ENCODE measurements at places on chromosomes 2 and 18. TPM values are rescaled to one million over a fixed set of nuclear protein-coding genes. Genes with fewer than 3 reads are reported as not detected.

Gene ZNF24
- total RNA-seq = 52.5 TPM

GRCh38 chr18:76621782-76622495, 126.9 kb upstream of the ZNF516 start:
- no peaks in the 10 kb centered on the region for H3K4me1 ChIP-seq
- no peak for DNase-seq
- no peaks in the 10 kb centered on the region for H3K27me3 ChIP-seq
- H3K27ac ChIP-seq = no peak overlapping the region

GRCh38 chr2:162282765-162283425, 35.6 kb downstream of the IFIH1 start:
- H3K36me3 ChIP-seq = no peaks in the 10 kb centered on the region
- no peak overlapping the region for H3K4me3 ChIP-seq
- H3K27ac ChIP-seq = no peak overlapping the region
- H3K27me3 ChIP-seq = no peaks in the 10 kb centered on the region
- no peaks in the 10 kb centered on the region for H3K4me1 ChIP-seq

DNA sequence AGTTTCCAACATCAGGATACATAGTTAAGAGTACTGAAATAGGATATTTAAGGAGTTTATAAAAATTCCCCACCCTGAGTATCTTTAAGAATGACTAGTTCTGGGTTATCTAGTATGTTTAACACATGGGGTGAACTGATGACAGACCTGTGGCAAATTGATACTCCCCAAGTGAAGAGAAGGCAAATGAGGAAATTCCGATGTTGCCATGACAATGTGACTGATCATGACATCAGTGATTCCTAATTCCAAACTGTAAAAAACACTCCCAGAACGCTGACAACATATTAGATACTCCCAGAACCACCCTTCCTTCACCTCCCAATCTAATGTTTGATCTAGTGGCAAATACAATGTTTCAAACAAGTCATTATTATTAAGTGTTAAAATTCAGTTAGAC, 77.6 kb downstream of the RBMS1 start:
- no peaks in the 10 kb centered on the region for H3K36me3 ChIP-seq
- no peak overlapping the region for H3K27ac ChIP-seq
- H3K4me3 ChIP-seq = no peak overlapping the region
- DNase-seq = no peak

DNA sequence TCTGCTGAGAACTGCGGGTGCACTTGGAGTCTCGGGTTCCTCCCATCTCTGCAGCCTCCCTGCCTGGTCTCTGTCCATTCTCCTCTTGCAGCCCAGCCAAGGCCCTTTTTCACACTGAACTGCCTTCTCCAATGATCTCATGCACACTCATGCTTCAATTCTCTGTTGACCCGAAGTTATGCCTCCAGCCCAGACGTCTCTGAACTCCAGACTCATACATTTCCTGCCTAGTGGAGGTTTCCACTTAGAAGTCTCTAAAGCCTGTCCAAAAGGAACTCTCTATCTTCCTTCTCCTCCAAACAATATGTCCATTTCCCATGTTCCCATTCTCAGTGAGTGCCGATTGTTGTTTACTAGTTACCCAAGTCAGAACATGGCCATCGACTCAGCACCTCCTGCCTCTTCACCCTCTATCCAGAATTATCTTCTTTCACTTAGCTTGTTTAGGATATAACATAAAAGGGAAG, 155.2 kb downstream of the IRS1 start:
- H3K27me3 ChIP-seq = no peaks in the 10 kb centered on the region
- no peak overlapping the region for H3K4me3 ChIP-seq
- peaks cover 2% of the 10 kb centered on the region for H3K4me1 ChIP-seq
- DNase-seq = no peak

Gene IL36G
- not detected for total RNA-seq

Gene CNNM3
- total RNA-seq = 16.8 TPM

- H3K4me1 ChIP-seq = no peaks in the 10 kb centered on the region
- peak; percentile 95 for DNase-seq
- H3K36me3 ChIP-seq = no peaks in the 10 kb centered on the region
Observed at GRCh38 chr18:12934454-12935071, 13.2 kb upstream of the SEH1L start.

Gene CNTNAP5
- not detected for total RNA-seq

Gene APOB
- total RNA-seq = 4.7 TPM

DNA sequence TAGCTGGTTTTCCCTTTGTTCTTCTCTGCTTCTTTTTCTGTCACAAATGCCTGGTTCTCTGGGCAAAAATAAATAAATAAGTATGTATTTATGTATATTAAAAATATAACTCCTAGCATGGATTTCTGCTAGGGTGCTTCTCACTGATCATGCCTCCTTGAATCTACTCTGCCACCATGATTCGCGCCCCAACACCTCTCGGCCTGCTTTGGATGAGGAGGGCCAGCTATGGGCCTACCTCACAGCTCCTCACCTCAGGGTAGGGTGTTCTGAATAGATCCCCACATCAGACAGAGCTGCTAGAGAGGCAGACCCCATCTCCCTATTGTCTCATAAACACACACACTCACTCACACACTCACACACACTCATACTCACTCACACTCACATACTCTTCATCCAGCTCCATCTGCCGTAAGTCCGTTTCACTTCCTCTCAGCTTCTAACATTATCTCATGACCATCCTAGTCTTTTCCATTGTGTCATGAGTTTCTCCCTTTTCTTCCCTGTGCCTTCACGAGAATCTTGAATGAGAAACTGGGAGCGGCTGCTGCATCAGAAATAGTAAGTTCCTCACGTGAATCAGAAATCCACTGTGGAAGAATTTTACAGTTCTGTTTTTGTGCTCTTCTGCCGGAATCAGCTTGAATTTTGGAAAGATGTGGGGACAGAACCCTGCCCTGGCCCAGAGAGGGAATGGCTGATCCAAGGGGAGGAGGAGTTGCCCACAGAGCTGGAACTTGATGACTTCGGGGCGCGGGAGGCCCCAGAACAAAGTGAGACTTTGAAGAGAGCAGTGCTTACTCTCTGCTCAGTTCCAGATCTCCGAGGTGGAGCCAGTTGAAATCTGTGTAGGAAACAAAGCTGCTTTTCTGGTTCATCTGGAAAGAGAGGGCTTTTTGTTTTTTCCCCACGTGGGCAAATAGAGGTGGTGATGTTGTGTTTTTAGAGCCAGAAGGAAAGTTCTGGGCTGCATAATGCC, 20.9 kb downstream of the ANXA4 start:
- H3K27ac ChIP-seq = peak overlapping the region; percentile 2
- H3K36me3 ChIP-seq = no peaks in the 10 kb centered on the region
- H3K4me3 ChIP-seq = no peak overlapping the region
- no peaks in the 10 kb centered on the region for H3K27me3 ChIP-seq

Gene TGFA
- total RNA-seq = 2.0 TPM

- DNase-seq = no peak
- no peak overlapping the region for H3K27ac ChIP-seq
- no peaks in the 10 kb centered on the region for H3K4me1 ChIP-seq
- H3K27me3 ChIP-seq = peaks cover 1% of the 10 kb centered on the region
- no peak overlapping the region for H3K4me3 ChIP-seq
- no peaks in the 10 kb centered on the region for H3K36me3 ChIP-seq
Observed at GRCh38 chr2:204325468-204325867, 219.8 kb upstream of the PARD3B start.

DNA sequence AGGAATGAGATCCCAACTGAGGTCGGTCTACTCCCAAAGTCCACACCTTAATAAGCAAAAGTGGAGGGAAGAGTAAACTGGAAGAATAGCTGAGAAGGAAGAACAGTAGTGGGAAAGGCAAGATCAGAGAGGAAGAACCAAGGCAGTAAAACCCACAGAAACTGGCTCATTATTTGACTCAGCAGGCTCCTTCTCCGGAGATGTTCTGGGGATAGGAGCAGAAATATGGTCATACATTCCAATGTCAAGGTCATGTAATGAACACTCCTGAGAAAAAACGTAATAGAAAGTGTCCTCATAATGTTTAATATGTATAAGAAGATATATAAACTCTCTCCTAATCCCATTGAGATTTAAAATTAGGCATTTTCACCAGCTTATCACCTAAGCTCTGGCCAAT, 39.5 kb downstream of the STK39 start:
- no peaks in the 10 kb centered on the region for H3K27me3 ChIP-seq
- H3K4me1 ChIP-seq = no peaks in the 10 kb centered on the region
- no peak overlapping the region for H3K27ac ChIP-seq
- no peaks in the 10 kb centered on the region for H3K36me3 ChIP-seq

- no peaks in the 10 kb centered on the region for H3K36me3 ChIP-seq
- H3K4me1 ChIP-seq = no peaks in the 10 kb centered on the region
- H3K27ac ChIP-seq = no peak overlapping the region
- no peaks in the 10 kb centered on the region for H3K27me3 ChIP-seq
- DNase-seq = no peak
- no peak overlapping the region for H3K4me3 ChIP-seq
Observed at GRCh38 chr2:215137741-215138340, 585 bp downstream of the ABCA12 start.

- no peak overlapping the region for H3K27ac ChIP-seq
- DNase-seq = no peak
- no peaks in the 10 kb centered on the region for H3K36me3 ChIP-seq
- no peak overlapping the region for H3K4me3 ChIP-seq
- no peaks in the 10 kb centered on the region for H3K27me3 ChIP-seq
- H3K4me1 ChIP-seq = no peaks in the 10 kb centered on the region
Observed at GRCh38 chr18:75206452-75207309, 2.3 kb downstream of the PTGR3 start.

DNA sequence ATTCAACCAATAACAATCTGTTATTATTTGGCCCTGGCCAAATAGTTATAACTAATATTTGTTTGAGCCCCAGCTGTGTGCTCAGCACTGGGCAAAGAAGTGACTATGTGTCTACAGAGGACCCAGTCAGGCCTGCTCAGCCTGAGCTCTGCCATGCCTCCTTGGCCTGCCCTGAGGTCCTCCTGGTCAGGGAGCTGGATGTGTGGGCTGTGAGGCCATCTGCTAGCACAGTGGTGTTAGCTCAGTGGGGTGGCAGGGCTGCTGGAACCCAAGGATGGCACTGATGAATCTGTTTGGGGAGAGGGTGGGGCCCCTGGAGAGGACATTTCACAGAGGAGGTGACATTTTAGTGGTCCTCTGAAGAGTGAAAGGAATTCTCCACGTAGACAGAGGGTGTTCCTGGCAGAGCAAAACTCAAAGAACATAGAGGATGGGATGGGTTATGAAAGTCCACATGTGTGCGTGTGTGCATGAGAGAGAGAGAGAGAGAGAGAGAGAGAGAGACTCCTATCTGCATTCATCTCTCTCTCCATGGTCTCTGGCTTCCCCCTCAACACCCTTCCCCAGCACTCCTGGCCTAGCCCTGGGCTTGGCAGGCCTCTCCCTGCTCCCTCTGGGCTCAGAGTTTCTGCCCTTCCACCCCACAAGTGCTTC, 21.2 kb upstream of the ATOH8 start:
- peaks cover 3% of the 10 kb centered on the region for H3K4me1 ChIP-seq
- no peak for DNase-seq
- no peak overlapping the region for H3K4me3 ChIP-seq
- H3K27ac ChIP-seq = no peak overlapping the region
- H3K27me3 ChIP-seq = no peaks in the 10 kb centered on the region

DNA sequence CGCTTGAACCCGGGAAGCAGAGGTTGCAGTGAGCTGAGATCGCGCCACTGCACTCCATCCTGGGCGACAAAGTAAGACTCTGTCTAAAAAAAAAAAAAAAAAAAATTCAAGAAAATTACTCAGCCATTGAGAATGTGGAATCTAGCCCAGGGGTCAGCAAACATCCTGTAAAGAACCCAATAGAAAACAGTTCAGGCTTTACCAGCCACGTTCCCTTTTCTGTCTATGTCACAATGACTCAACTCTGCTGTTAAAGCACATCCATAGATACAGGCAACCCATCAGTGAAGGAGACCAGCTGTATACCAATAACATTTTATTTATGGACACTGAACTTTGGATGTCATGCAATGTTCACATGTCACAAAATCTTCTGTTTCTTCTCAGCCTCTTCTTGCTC, 435.6 kb upstream of the GYPC start:
- no peaks in the 10 kb centered on the region for H3K4me1 ChIP-seq
- H3K27ac ChIP-seq = no peak overlapping the region
- H3K4me3 ChIP-seq = no peak overlapping the region
- DNase-seq = no peak
- H3K27me3 ChIP-seq = no peaks in the 10 kb centered on the region

Gene DPY30
- total RNA-seq = 38.4 TPM

GRCh38 chr2:95004287-95004686, 21.2 kb upstream of the MAL start:
- DNase-seq = peak; percentile 13
- no peaks in the 10 kb centered on the region for H3K4me1 ChIP-seq
- H3K27ac ChIP-seq = no peak overlapping the region
- H3K4me3 ChIP-seq = no peak overlapping the region
- no peaks in the 10 kb centered on the region for H3K36me3 ChIP-seq
- no peaks in the 10 kb centered on the region for H3K27me3 ChIP-seq

DNA sequence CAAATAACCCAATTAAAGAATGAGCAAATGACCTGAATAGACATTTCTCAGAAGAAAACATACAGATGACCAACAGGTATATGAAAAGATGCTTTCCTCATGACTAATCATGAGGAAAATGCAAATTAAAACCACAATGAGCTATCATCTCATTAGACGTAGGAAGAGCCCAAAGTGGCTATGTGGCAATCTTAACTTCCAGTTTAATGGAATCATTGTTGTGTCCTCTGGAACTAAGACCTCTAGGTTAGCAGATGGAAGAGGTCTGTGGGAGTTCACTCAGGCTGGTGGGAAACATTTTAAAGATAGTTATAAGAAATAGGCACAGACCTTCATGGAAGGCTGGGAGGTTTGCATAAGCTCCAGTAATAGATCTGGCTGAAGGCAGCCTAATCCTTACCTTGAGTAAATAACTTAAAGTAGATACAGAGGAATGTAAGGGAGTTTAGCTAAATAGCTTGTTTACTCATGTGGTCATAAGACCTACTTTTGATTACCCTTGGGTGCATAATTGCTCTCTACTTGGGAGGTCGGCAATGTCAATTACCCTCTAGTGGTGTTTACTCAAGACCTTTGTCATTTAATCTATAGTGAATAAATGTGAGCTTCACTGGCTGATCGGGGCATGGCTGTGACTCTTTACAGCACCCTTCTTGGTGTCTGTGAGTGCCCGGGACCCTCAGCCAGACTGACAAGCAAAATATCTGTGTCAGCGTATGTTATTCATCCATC, 119.0 kb downstream of the GULP1 start:
- H3K27me3 ChIP-seq = no peaks in the 10 kb centered on the region
- H3K4me3 ChIP-seq = no peak overlapping the region
- no peaks in the 10 kb centered on the region for H3K4me1 ChIP-seq
- H3K27ac ChIP-seq = no peak overlapping the region

Data from aorta (tissue), 5 donors.